Iris pigment epithelial cell (primary cell): ENCODE measurements at places on chromosomes 11 and 22.
A peak's percentile ranks its signal among the peaks of the same experiment; 100 is the strongest.

- DNase-seq = no peak
Observed at GRCh38 chr11:833114-833791, 501 bp downstream of the CD151 start.

- peak; percentile 16 for DNase-seq
Observed at GRCh38 chr11:121575250-121575962, 122.6 kb upstream of the SORL1-AS1 start.

DNA sequence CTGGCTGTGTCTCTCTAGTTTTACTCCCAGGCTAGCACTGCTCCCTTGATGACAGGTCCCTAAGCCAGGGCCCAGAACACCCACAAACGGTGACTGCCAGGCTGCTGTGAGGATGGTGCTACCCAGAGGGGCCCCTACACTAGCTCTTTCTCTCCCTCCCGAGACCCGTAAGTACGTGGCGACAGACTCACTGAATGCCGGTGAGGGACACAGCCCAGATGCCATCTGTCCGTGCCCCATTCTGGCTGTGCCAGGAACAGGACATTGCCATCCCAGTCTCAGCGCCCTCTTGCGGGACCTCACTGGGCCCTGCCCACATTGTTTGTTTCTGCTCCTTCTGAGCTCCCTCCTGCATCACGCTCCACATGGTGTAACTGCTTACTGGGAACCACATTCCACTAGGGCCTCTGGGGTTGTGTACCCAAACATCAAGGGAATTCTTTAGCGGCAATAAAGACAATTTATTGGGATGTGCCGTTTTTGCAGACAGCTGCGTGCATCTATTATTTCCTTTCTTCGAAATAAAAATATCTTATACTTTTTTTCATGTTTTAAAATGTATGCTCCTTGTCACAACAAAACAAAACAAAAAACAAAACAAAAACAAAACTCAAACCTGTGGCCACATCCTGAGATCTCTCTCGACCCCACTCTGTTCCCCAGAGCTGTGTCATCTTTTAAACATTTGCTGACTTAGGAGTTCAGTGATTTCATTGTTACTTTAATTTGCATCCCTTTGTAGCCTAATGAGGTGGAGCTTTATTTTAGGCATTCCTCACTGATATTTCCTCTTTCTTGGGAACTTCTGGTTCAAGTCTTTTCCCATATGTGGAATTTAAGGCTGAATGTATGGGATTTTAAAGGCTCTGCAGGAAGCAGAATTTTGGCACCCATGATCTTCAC lies 4.4 kb upstream of the TPCN2 start:
- peak; percentile 71 for DNase-seq

DNA sequence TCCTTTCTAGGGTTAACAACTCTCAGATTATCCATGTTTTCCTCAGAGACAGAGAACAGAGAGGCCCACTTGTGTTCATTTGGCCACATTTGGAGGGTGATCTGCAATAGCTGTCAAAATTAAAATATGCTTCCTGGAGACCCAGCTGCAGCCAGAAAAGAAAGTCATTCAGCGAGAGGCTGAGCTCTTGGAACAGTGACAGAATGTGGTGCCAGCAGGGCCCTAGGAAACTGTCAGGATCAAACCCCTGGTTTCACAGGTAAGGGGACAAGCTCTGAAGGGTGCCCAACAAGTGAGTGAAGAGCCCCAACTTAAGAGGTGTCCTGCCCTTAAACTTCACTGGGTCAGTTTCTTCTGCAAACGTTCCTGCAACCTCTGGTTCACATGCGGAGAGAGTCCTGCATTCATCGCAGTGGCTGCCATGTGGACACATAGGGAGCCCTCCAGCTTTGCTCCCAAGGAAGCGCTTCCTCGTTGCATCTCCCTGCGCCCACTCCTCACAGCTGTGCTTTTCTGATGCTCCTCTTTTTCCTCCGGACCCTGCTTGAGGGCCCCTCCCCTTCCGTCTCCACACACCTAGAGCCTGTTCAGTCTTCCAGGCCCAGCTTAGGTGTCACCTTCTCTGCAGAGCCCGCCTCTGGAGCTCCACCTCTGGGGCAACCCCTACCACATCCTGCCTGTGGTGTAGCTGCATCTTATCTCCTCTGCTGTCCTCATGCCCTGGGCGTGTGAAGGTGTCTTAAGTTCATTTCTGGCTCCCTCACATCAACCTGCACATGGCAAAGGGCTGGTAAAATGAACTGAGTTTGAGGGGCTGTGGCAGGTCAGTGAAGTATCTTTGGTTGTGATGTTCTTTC lies 3.9 kb downstream of the UCP3 start:
- DNase-seq = no peak

DNA sequence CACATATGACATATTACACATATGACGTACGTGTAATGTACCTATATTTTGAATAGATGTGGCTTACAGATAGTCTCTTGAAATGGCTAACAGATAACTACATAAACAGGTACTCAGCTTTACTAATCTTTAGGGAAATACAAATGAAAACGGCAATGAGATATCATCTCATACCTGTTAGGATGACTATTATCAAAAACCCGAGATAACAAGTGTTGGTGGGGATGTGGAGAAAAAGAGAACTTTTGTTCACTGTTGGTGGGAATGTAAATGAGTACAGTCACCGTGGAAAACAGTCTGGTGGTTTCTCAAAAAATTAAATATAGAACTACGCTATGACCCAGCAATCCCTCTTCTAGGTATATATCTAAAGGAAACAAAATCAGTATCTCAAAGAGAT lies 247.6 kb downstream of the ETS1 start:
- DNase-seq = no peak

- peak; percentile 25 for DNase-seq
Observed at GRCh38 chr11:64224151-64224890, 1.7 kb downstream of the TRPT1 start.

DNA sequence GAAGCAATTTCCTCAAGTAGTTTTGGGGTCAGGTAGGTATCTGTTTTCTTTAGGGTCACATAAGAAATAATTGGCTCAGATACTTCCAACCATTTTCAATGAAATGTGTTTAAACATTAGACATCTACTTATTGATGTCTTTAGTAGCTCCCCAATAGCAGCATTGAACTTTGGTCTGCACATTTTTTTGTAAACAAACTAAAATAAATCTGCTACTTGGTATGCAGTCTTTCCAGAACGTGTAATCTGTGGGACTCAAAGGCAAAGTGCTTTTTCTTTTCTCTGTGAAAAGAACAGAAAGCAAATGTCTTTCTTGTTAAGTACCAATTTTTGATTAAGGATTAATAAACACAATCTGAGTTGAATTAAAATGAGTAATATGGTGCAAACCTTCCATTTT lies 13.6 kb downstream of the SLC22A25 start:
- DNase-seq = no peak

GRCh38 chr22:28963362-28963761 lies 80.0 kb downstream of the ZNRF3 start:
- DNase-seq = no peak

GRCh38 chr11:86625981-86626380 lies 46.4 kb downstream of the ME3 start:
- no peak for DNase-seq

DNA sequence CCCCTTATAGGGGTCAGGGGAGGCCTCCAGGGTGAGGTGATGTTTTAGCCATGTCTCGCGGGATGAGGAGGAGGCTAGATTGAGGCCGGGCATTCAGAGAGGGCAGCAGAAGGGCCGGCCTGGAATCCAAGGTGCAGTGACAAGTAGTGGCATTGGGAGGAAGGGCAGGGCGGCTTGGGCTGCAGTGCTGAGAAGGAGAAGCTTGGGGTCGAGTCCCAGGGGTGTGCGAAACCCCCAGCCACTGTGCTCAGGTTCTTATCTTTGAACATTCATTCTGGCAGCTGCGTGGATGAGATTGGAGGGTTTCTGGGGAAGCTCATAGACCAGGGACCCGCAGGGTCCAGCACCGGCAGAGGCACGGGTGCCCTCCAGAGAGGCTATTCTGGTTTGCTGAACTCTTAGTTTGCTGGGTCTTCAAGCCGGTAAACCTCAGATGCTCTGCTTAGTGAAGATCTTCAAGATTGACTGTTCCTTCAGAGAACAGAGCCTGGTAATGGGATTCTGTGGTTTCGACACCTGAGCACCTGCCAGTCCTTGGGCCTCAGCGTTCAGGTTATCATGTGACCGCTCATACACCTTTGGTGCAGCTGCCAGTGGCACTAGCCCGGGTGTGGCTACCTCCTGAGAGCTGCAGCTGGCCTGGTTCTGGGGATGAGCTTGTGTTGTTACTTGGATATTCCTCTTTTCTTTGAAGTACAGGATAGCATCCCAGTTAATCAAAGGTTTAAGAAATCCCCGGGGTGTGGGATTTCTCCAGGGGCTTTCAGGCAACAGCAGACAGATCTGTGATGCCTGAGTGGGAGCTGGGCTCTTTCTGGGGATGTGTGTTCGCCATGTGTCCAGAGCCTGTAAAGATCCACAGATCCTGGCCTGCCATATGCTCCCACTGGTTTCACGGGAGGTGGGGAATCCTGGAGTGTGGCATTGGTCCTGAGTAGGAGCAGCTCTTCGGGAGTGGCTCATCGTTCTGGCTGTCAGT lies 152.8 kb downstream of the TBC1D22A start:
- DNase-seq = no peak

GRCh38 chr11:83302151-83302550 lies 16.0 kb upstream of the CCDC90B start:
- DNase-seq = no peak

DNA sequence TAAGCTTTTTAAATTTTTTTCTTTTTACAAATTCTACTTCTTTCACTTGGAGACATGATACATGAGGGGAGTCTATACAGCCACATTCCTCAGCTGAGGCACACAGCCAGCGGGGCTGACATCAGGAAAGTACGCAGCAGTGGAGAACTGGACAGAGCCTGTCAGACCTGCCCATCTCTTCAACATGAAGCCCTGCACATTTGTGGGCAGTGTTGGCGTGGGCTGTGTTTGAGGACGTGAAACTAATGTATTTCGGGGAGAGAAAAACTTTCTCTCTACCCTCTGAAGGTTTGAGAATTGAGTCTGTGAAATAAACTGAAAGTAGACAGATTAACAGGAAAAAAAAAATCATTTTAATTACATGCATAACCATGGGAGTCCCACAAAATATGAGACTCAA lies 84.8 kb upstream of the HTATIP2 start:
- no peak for DNase-seq

DNA sequence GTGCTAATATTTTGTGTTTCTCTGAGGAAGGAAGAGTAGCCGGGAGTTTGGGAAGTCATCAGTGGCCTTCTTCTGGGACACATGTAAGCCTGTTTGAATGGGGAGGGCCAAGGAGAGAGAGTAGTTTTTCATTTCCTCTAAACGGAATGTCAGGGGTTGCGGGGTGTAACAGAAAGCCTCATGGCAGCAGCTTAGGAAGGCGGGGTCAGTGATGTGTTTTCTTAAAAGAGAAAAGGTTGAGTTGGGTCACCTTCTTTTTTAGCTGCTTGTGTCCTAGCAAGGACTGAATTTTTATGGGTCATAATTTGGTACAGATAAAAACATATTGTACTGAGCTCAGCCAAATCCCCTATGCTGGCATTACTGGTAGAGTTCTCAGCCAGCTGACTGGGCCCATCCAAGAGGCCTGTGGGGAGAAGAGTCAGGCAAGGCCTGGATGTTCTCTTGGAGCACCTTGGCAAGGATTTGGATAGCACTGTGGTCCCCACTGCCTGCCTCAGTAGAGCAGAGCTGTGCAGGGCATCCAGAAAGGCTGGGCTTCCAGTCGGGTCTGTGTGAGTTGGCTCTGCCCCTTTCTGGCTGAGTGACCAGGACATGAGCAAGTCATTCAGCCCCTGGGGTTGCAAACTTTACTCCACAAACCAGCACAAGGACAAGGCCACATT lies 29.4 kb upstream of the NAV2 start:
- DNase-seq = no peak

DNA sequence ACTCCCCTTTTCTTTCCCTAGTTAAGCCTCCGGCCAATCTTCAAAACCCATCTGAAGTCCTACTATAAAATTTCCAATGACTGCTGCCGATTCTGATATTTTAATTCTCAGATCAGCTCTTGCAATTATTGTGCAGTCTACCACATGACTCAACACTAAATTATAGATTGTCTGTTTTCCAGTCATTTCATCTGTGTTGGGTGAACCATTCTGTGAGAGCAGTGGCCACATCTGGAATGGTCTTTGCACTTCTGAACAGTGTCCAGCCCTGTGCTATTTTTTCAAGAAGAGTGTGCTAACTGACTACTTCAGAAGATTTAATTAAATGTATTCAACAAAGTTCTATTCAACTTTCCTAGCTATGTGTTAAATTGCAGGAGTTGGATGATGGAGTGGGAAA lies 47.2 kb upstream of the MMP7 start:
- DNase-seq = no peak

GRCh38 chr11:134742224-134742612 lies 330.2 kb upstream of the B3GAT1 start:
- peak; percentile 68 for DNase-seq
